ENCODE measurements at places on chromosomes 5 and 9. TPM values are rescaled to one million over a fixed set of nuclear protein-coding genes. Genes with fewer than 3 reads are reported as not detected.
A peak's percentile ranks its signal among the peaks of the same experiment; 100 is the strongest.

- DNase-seq, result no peak
Observed at GRCh38 chr9:85942913-85943709, 2.2 kb downstream of the NAA35 start.

DNA sequence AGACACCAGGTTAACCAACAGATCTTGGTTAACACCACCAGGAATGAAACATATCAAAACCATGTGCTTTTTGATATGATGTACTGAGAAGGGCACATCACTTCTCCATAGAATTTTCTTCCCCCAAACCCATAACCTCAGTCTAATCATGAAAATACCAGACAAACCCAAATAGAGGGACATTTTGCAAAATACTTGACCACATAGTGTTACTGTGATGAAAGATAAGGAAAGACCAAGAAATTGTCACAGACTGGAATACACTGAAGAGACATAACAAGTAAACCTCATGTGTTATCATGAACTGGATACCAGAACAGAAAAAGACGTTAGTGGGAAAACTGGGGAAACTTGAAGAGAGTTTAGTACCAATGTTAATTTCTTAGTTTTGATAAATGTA lies 74.9 kb upstream of the VCAN start:
- no peak for DNase-seq

DNA sequence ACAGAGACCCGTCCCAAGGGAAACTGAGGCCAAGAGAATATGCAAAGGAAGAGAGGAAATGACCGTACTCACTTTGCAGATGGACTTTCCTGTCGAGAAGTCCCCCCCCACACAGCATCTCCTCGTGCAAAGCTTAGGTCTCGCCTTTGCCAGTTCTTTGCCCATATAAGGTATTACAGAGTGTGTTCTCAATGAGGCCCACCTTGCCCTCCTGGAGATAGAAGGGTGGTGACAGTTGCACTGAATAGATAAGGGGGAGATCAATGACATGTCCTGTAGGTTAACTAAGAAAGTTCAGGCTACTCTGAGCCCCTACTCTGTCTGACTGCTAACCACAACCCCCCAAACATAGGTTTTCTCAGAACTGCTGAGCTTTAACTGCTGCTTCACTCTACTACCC lies 68.2 kb upstream of the SPTLC1 start:
- no peak for DNase-seq

GRCh38 chr5:58187432-58188261 lies 272.2 kb downstream of the PLK2 start:
- no peak for DNase-seq

DNA sequence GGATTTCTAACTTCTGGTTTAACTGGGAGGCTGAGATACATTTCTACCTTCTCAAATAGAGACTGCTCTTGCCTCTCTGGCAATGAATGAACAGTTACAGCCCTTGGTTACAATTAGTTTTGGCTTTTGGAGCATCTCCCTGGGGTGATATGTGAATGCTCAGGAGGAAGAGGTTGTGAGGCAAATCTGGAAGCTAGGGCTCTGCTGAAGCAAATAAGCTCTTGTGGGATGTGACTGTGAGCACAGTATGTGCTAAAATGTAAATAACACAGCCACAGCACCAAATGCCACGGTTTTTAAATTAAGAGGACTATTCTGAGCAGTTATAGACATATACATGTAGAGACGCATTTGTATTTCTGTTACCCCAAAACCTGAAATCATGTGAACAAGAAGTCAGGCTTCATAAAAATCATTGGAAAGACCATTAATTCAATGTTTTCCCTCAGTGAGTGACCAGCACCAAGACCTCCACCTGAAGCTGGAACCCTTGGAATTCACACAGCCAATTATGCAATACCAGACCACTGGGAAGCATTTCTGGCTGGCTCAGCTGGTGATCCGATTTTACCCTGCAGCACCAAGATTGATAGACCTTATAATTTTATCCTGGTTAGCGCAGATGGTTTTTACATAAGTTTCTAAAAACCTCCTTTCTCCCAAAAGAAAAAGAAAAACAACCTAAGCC lies 3.0 kb upstream of the SLC44A1 start:
- DNase-seq, result no peak

The ZFP2 gene
- 1.6 TPM for total RNA-seq

- no peak for DNase-seq
Observed at GRCh38 chr9:37990404-37991015, 78.5 kb downstream of the SHB start.

- DNase-seq, result no peak
Observed at GRCh38 chr9:114694719-114695269, 12.8 kb upstream of the TEX48 start.

DNA sequence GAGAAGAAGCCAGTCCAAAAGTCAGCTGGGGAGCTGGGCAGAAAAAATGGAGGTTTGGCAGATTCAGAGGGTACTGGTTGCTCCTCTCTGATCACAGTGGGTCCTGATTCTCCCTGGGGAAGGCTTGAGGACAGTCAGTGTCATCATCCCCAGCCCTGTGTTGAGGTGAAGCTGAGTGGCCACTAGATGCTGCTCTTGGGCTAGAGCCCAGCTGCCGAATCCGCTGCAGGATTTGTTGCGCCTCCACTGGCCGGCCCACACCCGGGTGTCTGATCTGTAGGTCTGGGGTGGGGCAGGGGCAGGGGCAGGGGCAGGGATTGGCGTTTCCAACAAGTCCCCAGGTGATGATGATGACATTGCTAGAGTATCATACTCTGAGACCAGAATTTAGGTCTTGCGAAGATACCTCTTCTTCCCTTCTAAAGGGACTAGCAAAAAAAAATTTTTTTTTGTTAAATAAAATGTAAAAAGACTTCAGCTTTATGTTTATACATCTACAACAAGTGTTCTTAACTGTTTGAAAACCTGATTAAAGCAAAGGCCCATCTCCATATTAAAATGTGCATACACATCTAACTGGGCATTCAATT lies 106.8 kb downstream of the PDE6A start:
- DNase-seq, result peak; percentile 61

GRCh38 chr5:111514087-111514486 lies 1.8 kb upstream of the STARD4 start:
- DNase-seq, result no peak

The APBA1 gene
- total RNA-seq, result 4.2 TPM

DNA sequence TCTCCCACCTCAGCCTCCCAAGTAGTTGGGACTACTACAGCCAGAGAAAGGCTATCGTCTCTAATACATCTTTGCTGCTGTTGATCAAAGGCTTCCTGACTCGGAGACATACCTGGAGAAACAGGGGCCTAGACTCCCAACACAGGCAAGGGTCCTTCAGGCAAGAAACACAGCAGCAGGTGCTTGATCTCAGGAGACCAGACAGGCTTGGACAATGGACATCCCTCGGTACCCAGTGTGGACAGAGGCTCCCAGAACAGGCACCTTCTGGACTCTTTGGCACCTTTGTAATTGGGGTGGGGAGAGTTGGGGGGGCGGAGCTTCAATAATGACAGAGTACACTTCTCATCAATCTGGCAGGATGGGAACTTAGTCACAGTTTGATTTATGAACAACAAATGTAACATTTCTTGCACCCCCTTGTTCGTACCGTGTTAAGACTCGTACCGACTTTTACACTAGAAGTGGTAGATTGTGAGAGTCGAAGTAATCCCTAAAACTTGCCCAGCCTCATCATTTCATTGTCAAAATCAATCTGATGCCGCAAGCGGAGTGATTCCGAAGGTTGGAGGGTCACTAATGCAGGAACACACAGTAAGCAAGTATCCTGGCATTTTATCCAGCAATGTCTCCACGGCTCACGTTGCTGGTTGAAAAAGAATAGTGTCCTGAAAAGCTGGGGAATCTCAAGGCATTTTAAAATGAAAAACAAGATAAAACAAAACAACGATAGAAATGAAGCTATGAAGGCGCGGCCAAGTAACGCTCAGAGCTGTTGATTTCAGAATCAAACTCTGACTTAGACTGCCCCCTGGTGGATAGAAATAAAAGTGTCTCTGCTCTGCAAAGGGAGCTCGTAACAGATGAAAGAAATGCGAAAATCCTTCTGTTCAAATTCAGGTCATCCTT lies 46.4 kb upstream of the STK32A start:
- no peak for DNase-seq
